ENCODE measurements at places on chromosomes 2 and 18. TPM values are rescaled to one million over a fixed set of nuclear protein-coding genes. Genes with fewer than 3 reads are reported as not detected.

ORC2 gene
- 19.3 TPM for total RNA-seq

IL36B gene
- not detected for total RNA-seq

IL18R1 gene
- 0.99 TPM for total RNA-seq

TP53I3 gene
- 182 TPM for total RNA-seq

MAP4K4 gene
- 75.2 TPM for total RNA-seq

DSG1 gene
- total RNA-seq: not detected

APOB gene
- not detected for total RNA-seq

IRS1 gene
- 17.6 TPM for total RNA-seq

ADI1 gene
- total RNA-seq: 55.6 TPM

PROKR1 gene
- total RNA-seq: not detected

GLI2 gene
- total RNA-seq: 30.4 TPM

DPYSL5 gene
- total RNA-seq: 3.8 TPM

TEX44 gene
- not detected for total RNA-seq

LRRC30 gene
- total RNA-seq: not detected

MDH1B gene
- 1.7 TPM for total RNA-seq

CYP26B1 gene
- 12.9 TPM for total RNA-seq

CTAGE1 gene
- not detected for total RNA-seq

PLGLB1 gene
- total RNA-seq: 0.76 TPM

MXD1 gene
- total RNA-seq: 2.8 TPM

CENPO gene
- total RNA-seq: 46.0 TPM

RPS27A gene
- 2,589 TPM for total RNA-seq

LIPG gene
- total RNA-seq: 0.10 TPM

PTGR3 gene
- total RNA-seq: 16.0 TPM

GKN2 gene
- total RNA-seq: 3.7 TPM
